ENCODE measurements at places on chromosomes 4 and X.

GRCh38 chr4:100288161-100288560 lies 97.9 kb upstream of the DDIT4L start:
- DNase-seq: no peak

- DNase-seq: no peak
Observed at GRCh38 chr4:154822775-154823174, 41.7 kb downstream of the RBM46 start.

DNA sequence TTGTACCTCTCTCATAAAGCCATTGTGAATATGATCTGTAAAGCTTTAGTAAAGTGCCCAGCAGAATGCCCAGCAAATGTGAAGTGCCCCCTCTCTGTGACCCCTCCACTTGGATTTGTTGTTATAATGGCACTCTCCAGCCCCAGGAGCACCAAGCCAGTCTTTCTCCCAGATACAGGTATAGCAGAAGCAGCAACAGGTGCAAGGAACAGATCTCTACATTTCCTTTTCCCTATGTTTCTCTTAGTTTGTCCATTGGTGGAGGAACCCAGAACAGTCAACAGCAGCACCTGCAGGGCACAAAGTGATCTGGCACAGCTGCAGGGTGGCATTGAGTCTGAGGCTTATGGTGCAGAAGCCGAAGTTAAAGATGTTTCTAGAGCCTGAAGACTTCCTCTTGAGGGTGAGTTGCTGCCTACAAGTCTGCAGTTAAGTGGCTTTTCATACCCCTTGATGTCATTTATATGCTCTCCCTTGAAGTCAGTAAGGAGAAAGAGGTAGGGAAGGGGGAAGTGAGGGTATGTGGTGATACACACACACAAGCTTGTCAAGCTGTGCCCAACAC lies 16.1 kb upstream of the CXCL3 start:
- no peak for DNase-seq

DNA sequence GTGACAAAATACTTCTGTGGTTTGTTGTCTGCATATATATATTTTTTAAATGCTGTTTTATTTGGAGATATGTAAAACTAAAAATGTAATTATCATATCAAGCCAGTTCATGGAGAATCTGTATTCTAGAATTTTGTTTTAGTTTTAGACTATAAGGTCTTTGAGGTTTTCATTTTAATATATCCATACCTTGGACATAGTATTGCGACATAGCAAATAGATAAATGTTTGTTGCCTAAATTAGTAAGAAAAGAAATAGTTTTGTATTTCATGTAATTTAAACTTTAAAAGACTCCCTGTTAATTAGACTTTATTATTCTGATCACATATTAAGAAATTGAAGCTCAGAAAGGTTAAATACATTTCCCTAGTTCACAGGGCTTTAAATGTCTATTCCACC lies 472.9 kb downstream of the GBA3 start:
- DNase-seq: no peak

DNA sequence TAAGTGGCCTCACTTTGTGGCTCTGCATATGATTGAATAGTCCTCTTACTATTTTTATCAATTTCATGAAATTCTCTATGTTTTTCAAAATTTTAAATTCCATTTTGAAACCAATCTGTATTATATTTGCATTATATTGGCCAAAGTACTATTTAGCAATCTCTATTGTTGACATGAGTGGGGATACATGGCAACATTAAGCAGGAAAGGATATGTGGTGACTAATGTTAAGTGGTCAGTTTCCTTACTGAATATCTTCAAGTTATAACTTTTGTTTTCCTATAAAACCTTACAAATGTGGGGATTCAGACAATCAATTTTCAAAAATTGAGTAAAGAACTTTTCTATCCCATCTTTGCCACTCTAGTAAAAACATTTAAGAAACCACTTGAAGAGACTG lies 10.2 kb downstream of the BBS7 start:
- DNase-seq: no peak

GRCh38 chr4:174460684-174461083 lies 61.6 kb downstream of the HPGD start:
- no peak for DNase-seq

DNA sequence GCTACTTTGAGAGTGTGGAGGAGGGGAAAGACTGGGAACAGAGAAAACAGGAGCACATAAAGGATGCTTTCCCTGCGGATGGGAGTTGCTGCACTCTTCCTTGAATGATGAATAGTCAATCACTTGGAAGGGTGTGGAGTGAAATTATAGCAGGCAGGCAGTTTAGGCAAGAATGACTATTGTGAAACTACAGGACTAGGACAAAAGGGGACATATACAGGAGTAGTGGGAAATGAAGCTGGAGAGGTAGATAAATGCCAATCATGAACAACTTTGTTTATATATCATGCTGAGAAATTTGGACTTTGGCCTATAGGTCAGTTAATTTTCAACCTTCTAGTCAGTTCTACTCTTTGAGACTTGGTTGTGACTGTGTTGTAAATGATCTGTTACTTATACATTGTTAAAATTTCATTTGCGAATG lies 76.9 kb downstream of the PAQR3 start:
- DNase-seq: no peak

- DNase-seq: no peak
Observed at GRCh38 chr4:167826281-167826680, 266.1 kb upstream of the ANXA10 start.

GRCh38 chr4:58669783-58670182 lies 1559.6 kb upstream of the IGFBP7 start:
- no peak for DNase-seq
